ENCODE measurements at places on chromosomes 5 and 9.

- H3K36me3 ChIP-seq, result peaks cover 3% of the 10 kb centered on the region
- no peak overlapping the region for H3K4me3 ChIP-seq
- peaks cover 3% of the 10 kb centered on the region for H3K27me3 ChIP-seq
- H3K4me1 ChIP-seq, result no peaks in the 10 kb centered on the region
Observed at GRCh38 chr5:132238169-132238744, 10.6 kb upstream of the P4HA2 start.

DNA sequence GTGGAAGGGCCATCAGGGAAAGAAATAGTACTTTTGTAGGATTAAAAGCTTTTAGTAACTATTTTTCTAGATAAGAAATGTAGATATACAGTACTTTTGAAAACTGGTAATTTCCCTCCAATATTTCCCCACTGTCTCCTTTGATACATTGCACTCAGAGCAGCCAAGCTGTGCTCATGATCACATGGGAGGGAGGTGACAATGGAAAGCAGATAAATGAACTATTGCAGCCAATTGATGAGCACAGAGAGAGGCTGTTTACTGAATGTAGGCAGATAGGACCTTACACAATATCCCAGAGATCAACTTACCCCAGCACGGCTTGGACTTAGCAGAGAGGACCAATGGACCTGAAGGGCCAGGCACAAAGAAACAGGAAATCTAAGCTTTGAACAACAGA, 178.0 kb upstream of the NREP start:
- H3K27me3 ChIP-seq, result peaks cover 9% of the 10 kb centered on the region
- H3K4me3 ChIP-seq, result no peak overlapping the region
- no peaks in the 10 kb centered on the region for H3K36me3 ChIP-seq
- no peak overlapping the region for H3K27ac ChIP-seq
- no peaks in the 10 kb centered on the region for H3K4me1 ChIP-seq
- no peak for DNase-seq

DNA sequence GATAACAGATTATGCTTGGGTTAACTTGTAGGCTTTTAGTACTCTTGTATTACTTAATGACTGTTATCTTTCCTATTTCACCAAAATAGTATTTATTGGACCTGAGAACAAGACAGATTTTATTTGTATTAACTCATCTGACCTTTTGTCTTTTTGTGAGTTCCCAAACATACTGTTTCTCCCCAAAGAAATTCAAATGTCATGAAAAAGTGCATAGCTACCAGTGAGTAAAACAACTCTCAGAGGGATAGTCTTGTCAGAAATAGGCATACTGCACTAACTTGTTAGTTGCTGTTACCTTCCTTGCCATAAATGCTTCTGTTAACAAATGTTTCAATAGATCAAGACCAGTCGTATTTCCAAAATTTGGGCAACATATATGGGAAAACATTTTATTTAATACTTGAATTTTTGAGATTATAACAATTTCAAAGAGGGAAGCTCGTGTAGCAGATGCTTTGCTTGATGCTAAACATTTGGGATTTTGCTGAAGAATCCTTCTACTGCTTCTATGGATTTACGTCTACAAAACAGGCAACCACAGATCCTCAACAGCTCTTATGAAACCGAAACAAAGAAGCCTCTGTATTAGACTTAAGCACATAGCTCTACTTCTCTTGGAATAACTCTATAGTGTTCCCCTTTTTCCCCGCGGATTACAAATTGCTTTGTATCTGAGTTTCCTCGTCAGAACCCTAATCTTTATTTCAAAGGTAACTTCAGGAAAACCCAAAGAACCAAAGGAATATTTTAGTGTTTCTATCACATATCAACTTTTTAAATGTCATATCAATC, 248.8 kb downstream of the MCTP1 start:
- H3K27ac ChIP-seq, result no peak overlapping the region
- no peaks in the 10 kb centered on the region for H3K36me3 ChIP-seq
- H3K4me1 ChIP-seq, result no peaks in the 10 kb centered on the region
- no peak overlapping the region for H3K4me3 ChIP-seq

GRCh38 chr5:4005335-4005734, 409.7 kb downstream of the IRX1 start:
- H3K4me3 ChIP-seq, result no peak overlapping the region
- no peak overlapping the region for H3K27ac ChIP-seq
- H3K36me3 ChIP-seq, result no peaks in the 10 kb centered on the region
- H3K4me1 ChIP-seq, result no peaks in the 10 kb centered on the region
- DNase-seq, result no peak

DNA sequence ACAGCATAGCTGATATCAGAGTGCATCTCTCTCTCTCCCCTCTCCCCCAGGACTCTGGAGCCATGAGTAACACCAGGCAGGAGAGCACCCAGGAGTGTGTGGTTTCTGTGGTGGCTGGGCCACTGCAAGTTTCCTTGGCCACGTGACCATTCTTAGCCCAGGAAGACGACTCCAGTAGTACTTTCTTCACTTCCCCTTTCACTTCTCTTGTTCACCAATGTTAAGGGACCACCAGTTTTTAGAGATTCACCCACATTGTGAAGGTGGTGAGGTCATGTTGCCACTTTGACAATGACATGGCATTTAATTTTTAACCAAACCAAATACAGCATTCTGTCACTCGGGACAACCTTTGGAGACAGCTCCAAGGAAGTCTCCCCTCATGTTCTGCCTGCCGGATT, 17.9 kb upstream of the DAPK1 start:
- H3K36me3 ChIP-seq, result no peaks in the 10 kb centered on the region
- peaks cover 10% of the 10 kb centered on the region for H3K4me1 ChIP-seq
- H3K4me3 ChIP-seq, result no peak overlapping the region
- DNase-seq, result no peak

DNA sequence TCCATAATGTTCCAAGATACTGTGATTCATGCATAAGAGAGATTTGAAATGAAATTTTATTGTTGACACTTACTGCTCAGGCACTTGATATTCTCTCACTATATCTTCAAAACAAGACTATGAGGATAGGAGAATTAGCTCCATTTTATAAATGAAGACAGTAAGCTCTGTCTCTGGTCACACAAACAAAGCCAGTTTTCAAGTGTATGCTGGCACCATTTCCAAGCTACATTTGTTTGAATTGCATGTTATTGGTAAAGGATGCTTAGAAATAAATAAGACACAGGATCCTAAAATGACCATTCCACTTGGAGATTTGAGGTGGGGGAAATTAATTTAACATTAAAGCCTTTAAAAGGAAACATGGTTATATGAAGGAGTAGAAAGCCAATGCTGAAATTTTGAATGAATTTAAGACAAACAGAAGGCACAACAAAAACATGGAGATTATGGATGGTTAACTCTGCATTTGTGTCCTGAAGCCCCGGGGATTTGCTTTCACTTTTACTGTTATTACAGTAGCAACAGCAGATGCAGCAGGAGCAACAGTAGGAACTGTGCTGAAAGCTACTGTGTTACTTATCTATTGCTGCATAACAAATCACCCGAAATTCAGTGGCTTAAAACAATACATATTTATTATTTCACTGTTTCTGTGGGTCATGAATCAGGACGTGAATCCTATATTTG, 79.7 kb upstream of the ASTN2 start:
- H3K36me3 ChIP-seq, result no peaks in the 10 kb centered on the region
- H3K4me3 ChIP-seq, result no peak overlapping the region
- H3K27ac ChIP-seq, result no peak overlapping the region
- DNase-seq, result no peak
- H3K4me1 ChIP-seq, result no peaks in the 10 kb centered on the region

GRCh38 chr5:77316871-77317661, 106.6 kb downstream of the PDE8B start:
- no peak overlapping the region for H3K4me3 ChIP-seq
- H3K27ac ChIP-seq, result no peak overlapping the region
- no peaks in the 10 kb centered on the region for H3K4me1 ChIP-seq
- no peak for DNase-seq
- H3K36me3 ChIP-seq, result peaks cover 5% of the 10 kb centered on the region

GRCh38 chr5:89168766-89169165, 285.8 kb upstream of the MEF2C start:
- no peak for DNase-seq
- no peak overlapping the region for H3K27ac ChIP-seq
- no peaks in the 10 kb centered on the region for H3K36me3 ChIP-seq
- no peak overlapping the region for H3K4me3 ChIP-seq
- H3K27me3 ChIP-seq, result no peaks in the 10 kb centered on the region
- H3K4me1 ChIP-seq, result no peaks in the 10 kb centered on the region

DNA sequence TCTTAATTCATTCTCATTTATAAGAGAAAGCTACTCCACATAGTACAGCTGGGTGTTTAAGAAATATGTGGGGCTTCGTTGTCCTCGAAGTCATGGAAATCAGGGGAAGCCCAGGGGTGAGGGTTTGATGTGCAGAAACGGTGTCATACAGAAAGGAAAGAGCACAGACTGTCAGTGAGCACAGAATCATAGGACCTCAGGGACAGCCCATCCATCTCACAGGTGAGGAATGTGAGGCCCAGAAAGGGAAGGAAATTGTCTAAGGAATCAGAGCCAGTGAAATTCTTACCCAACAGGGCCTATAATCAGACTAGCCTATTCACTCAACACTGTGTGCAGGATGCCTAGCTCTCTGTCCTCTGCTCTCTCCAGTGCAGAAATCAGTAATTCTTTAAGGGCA, 535.6 kb downstream of the SPOCK1 start:
- H3K4me3 ChIP-seq, result no peak overlapping the region
- H3K4me1 ChIP-seq, result no peaks in the 10 kb centered on the region
- no peaks in the 10 kb centered on the region for H3K36me3 ChIP-seq

- H3K27me3 ChIP-seq, result peaks cover 7% of the 10 kb centered on the region
- H3K4me3 ChIP-seq, result no peak overlapping the region
- no peaks in the 10 kb centered on the region for H3K4me1 ChIP-seq
- H3K27ac ChIP-seq, result no peak overlapping the region
Observed at GRCh38 chr5:143748516-143748915, 63.4 kb upstream of the HMHB1 start.

- H3K27me3 ChIP-seq, result no peaks in the 10 kb centered on the region
- no peaks in the 10 kb centered on the region for H3K4me1 ChIP-seq
- no peak for DNase-seq
- H3K27ac ChIP-seq, result no peak overlapping the region
- H3K4me3 ChIP-seq, result no peak overlapping the region
Observed at GRCh38 chr5:157963761-157964160, 104.8 kb upstream of the CLINT1 start.

GRCh38 chr5:95191330-95191729, 93.6 kb downstream of the MCTP1 start:
- H3K27me3 ChIP-seq, result no peaks in the 10 kb centered on the region
- no peak for DNase-seq
- no peak overlapping the region for H3K4me3 ChIP-seq
- no peak overlapping the region for H3K27ac ChIP-seq
- H3K36me3 ChIP-seq, result no peaks in the 10 kb centered on the region

GRCh38 chr5:35246900-35247647, 16.8 kb upstream of the PRLR start:
- DNase-seq, result no peak
- no peaks in the 10 kb centered on the region for H3K4me1 ChIP-seq
- H3K4me3 ChIP-seq, result no peak overlapping the region
- peaks cover 7% of the 10 kb centered on the region for H3K27me3 ChIP-seq

- peaks cover 18% of the 10 kb centered on the region for H3K36me3 ChIP-seq
- H3K4me3 ChIP-seq, result no peak overlapping the region
- H3K4me1 ChIP-seq, result no peaks in the 10 kb centered on the region
- no peaks in the 10 kb centered on the region for H3K27me3 ChIP-seq
- no peak for DNase-seq
- no peak overlapping the region for H3K27ac ChIP-seq
Observed at GRCh38 chr5:62473209-62473608, 60.6 kb downstream of the IPO11 start.
